Stimulated activated CD4-positive, alpha-beta T cell treated with anti-CD3 and anti-CD28 coated beads, Interleukin-15, amount 100 ng/mL, for 1 hour (primary cell): ENCODE measurements at places on chromosomes 3 and 15.

GRCh38 chr3:49020330-49021212 is 1.4 kb upstream of the NDUFAF3 start:
- DNase-seq = no peak

- no peak for DNase-seq
Measured at GRCh38 chr3:177530908-177531307, 333.6 kb upstream of the TBL1XR1 start.

DNA sequence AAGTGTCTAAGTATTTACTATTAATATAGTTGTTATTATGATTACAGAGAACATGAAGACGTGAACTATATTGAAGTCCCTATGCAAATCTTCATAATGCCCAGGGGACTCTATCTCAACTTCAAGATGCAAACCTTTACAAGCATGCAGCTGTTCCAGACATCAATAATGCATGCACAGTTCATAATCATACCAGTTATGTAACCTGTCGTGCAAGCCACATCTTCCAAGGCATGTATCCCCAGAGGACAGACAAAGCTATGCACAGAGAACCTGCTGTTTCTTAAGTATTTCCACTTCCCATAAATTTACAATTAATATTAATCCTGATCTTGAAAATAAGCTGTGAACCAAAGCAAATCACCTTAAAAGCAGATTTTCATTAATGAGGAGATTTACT is 534.1 kb downstream of the TUSC7 start:
- DNase-seq = no peak

- DNase-seq = no peak
Measured at GRCh38 chr3:50269977-50270413, 1.0 kb downstream of the SEMA3B start.

- no peak for DNase-seq
Measured at GRCh38 chr15:68503213-68503612, 71.2 kb upstream of the ITGA11 start.

DNA sequence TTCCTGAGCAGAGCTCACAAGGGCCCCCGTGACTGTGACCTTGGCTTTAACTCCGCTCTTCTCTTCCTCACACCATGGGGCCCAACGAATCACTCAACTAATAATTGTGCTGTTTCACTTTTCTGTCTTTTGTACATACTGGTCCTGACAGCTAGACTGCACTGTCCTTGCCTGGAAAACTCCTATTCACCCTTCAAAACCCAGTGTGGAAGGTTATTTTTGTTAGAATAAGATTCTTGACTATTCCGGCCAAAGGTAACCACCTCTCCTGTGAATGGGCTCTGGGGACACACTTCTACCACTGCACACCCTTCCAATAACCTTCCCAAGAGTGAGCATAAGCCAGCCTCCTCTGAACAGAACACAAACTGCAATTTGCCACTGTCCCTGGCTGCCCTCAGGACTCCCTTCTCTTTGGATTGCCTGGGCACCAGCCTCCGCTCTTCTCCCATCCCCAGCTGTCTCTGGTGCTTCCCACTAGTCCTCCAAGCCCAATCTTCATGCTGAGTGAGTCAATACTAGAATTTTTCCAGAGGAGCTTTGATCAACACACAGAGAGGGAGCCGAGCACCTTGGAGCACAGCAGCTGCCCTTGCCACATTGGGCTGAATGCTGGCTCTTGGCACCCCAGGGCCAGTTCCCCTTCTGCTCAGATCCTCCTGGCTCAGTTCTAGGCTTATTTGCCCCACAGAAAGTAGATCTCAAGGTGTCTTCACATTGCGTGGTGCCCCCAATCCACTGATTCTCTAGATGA is 2.1 kb downstream of the SCN5A start:
- DNase-seq = no peak

DNA sequence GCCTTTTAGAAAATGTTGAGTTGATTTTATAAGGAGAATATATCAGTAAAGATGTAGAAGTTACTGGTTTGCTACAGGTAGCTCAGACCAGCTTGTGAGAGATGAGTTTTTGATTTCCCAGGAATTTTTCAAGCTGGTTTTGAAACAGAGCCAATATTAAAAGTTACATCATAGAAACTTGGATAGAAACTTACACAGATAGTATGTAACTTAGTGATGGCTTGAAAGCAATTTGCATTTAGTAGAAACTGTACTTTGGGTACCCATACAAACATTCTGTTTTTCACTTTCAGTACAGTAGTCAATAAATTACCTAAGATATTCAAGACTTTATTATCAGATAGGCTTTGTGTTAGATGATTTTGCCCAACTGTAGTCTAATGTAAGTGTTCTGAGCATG is 93.4 kb downstream of the RBMS3 start:
- DNase-seq = no peak

DNA sequence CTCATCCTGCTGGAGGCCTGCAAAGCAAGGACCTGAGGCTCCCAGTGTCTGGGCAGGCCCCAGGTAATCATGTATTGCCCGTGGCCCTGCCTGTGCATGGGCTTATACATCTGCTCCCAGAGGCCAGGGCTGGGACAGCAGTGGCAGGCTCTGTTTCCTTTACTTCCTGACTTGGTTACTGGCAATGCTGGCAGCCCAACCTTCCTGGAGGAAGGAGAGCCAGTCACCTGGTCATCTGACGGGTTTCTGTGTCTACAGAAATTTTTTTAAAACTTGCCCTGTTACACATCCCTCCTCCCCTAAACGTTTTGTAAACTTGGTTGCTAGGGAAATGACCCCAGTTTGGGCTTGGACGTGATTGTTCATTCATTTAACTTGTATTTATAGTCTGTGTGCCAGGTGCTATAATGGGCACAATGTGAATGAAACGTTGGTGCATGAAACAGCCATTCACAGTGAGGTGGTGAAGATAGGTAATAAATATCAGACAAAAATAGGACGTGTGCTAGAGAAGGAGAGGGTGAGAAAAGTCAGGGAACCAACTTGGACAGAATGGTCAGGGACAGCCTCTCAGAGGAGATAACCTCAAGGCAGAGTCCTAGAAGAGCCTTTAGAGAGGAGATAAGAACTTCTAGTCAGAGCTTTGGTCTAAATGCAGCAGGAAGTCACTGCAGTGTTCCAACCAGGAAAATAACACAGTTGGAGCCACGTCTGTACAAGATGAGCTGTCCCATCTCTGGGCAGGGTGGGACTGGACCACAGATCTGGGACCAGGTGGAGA is 14.1 kb downstream of the TEX264 start:
- no peak for DNase-seq

DNA sequence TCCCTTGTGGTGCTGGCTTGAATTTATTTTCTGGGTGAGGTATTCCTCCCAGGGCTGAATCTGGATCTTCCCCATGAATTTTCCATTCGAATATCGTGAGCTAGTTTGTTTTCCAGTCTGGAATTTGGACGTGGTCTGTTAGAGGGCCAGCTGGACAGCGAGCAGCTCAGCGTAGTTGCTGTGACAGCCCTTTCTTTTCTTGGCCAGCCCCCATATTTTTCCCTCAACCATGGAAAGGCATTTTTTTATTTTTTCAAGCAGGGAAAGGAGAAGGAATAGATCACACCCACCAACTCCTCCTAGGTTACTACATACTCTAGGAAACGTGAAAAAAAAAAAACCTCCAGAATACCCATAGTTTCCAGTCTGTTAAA is 152.0 kb downstream of the KLHL25 start:
- DNase-seq = no peak

GRCh38 chr3:1499694-1500093 is 406.9 kb downstream of the CNTN6 start:
- DNase-seq = no peak

- no peak for DNase-seq
Measured at GRCh38 chr3:17847156-17847555, 104.7 kb upstream of the TBC1D5 start.

GRCh38 chr3:25620493-25620892 is 44.2 kb downstream of the TOP2B start:
- no peak for DNase-seq

GRCh38 chr15:100229181-100230163 is 112.3 kb downstream of the ADAMTS17 start:
- no peak for DNase-seq

- no peak for DNase-seq
Measured at GRCh38 chr15:31483053-31483985, 156.7 kb downstream of the KLF13 start.

- no peak for DNase-seq
Measured at GRCh38 chr3:36674816-36675215, 89.5 kb downstream of the DCLK3 start.

- no peak for DNase-seq
Measured at GRCh38 chr3:57423335-57423734, 120.8 kb downstream of the DNAH12 start.

GRCh38 chr15:62099094-62099601 is 32.4 kb downstream of the C2CD4A start:
- no peak for DNase-seq

GRCh38 chr3:24086206-24086605 is 141.1 kb downstream of the NR1D2 start:
- no peak for DNase-seq

- no peak for DNase-seq
Measured at GRCh38 chr15:60416484-60416883, 18.7 kb upstream of the ANXA2 start.

- DNase-seq = no peak
Measured at GRCh38 chr3:187942658-187943241, 197.5 kb upstream of the BCL6 start.

GRCh38 chr3:177524742-177525141 is 327.5 kb upstream of the TBL1XR1 start:
- DNase-seq = no peak

- no peak for DNase-seq
Measured at GRCh38 chr3:126167566-126167965, 12.8 kb downstream of the ALDH1L1 start.

DNA sequence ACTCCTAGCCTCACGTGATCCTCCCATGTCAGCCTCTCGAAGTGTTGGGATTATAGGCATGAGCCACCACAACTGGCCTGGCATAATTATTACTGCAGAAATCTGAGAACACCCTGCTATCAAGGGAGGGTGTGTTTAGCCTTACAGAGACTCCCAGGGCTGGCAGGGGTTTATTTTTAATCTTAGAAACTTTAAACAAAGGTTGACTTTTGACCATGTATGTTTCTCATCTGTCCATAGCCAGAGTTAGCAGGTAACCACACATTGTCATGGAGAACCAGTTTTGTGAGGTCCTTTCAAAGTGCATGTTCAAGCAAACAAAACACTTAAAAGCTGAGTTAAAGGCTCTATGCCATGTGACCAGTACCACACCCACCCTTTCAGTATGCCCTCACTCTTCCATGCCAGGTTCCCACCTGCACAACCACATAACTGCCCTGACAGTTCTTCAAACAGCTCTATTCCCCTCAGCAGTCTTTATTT is 11.1 kb downstream of the SIAH2 start:
- DNase-seq = no peak

- DNase-seq = no peak
Measured at GRCh38 chr3:113264283-113265131, 53.1 kb downstream of the BOC start.

DNA sequence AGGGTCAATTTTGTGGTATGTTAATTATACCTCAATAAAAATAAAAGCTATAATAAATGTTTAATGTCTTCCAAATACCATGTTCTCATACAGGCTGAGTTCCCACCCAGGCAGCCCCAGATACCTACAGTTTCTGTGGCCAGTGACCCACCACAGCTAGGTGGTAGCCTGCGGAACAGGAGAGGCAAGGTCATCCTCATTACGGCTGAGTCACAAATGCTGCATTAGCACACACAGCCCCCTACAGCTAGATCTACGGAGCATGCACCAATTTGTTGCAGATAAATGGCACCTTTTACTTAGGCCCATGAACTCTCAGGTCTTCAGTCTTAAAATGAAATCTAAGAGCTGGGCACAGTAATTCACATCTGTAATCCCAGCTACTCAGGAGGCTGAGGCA is 5.1 kb downstream of the SPATA12 start:
- DNase-seq = no peak

- DNase-seq = no peak
Measured at GRCh38 chr15:80564056-80564455, 131.1 kb upstream of the ABHD17C start.

- DNase-seq = no peak
Measured at GRCh38 chr3:126397610-126398422, 3.1 kb downstream of the CFAP100 start.

DNA sequence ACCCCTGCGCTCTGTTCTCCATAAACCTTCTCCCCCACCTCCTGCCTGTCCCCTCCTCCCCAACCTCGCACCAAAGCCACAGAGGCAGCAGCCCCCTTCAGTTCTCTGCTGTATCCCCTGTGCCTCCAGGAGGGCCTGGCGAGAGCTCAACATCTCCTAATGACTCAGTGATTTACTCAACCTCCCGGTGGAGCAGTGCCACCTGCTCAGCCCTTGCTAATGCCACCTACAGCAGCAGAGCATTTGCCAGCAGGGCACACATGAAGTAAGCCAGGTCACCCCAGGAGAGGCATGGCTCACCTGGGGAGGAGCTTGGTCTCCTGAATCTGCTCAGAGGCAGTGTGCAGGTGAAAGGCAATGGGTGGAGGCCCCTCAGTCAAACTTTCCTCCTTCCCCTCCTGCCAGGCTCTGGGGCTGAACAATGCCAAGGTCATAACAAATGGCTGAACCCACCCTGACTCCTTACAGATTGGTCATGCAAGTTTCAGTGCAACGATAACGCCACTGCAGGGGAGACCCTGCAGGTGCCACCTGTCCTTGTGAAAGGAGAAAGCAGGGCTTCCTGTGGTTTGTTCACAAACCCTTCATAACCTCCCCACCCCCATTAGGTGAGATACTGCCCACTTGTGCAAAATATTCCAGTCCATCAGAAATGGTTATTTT is 19.8 kb downstream of the TRPM1 start:
- no peak for DNase-seq

DNA sequence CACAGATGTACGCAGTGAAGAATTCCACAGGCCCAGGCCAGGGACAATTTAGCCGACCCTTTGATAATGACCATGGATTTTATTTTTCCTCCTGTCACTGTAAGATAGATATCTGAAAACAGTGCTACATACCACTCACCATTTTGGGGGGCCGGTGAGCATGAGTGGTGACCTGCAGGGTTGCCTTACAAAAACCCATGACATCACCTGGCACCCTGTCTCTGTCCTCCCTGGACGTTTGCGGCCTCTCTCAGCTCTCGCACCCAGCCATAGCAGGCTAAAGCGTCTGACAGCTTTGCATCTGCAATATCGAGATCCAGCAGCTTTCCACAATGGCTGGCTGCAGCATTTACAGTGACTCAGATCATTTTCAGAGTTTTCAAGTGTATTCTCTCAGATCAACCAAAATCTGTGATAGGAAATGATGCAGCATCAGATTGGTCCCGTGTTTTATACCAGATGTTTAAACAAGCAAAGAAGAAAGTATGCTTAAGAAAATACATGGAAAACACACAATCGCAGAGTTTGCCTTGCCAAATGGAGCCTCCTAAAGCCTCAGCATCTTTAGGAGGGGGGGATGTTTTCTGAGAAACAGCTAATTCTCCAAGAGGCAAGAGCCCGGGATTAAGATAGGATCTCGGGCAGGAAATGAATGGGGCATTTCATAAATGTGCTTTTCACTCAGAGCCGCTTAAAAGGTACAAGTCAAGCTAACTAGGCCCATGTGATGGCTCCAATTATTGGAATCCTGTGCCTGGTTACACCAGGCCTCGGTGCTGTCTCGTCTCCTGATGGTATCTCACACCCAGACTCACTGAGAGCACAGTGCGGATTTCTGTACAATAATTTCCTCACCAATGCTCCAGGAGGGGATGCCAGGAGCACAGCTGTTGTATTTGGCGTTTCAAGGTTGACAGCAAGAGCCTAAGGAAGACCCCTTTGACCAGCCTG is 257.3 kb downstream of the XXYLT1 start:
- no peak for DNase-seq

GRCh38 chr3:20849975-20850374 is 664.0 kb upstream of the SGO1 start:
- no peak for DNase-seq
